ENCODE measurements at places on chromosomes 16 and 17.
A peak's percentile ranks its signal among the peaks of the same experiment; 100 is the strongest.

DNA sequence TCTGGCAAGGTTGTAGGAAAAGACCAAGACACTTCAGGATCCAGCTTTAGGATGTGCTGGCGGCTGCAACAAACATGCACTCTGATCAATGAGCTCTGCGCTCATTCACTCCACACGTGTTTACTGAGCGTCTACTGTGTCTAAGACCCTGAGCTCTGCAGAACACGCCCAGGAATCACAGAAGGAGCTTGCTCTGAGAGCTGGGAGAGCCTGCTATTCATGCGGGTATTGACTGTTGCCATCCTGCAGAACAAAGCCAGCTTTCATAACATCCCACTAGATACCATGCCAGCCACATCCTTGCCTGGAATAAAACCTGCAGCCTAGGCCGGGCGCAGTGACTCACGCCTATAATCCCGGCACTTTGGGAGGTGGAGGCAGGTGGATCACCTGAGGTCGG lies 44.1 kb downstream of the NXN start:
- no peak for DNase-seq

- peak; percentile 60 for DNase-seq
These were observed at the start of gene CIITA for GRCh38 chr16:10876799-10877341. Gene CIITA (plus strand): TSS chr16:10877202. CDS start chr16:10877331, 129 bp downstream.

GRCh38 chr16:48605518-48606110 lies 4.4 kb downstream of the N4BP1 start:
- DNase-seq: no peak

DNA sequence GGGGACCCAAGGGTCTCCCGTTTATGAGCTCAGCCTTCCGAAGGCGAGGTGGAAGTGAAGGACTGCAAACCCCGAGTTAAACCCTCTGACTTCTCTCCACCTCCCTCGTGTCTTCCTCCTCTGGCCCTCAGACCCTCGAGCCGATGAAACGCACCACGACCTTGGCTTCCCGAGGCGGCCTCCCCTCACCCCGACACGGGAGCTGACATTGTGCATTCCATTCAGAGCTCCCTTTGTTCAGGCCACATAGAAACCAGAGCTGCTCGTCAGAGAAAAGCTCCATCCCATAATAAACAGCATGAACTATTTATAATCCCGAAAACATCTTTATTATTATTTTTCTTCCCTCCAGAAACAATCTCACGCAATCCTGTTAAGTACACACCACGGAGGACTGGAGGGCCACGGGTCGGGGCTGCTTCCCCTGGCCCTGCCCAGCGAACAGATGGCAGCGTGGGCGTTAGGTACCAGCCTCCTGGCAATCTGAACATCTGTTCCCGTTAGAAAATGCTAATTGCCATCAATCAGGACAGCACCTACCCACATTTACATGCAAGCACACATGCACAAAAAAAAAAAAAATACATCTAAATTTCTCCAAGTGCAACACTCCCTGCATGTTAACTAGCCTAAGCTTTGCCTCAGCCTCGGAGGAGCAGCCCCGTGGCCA lies 145.7 kb downstream of the RBFOX3 start:
- no peak for DNase-seq

DNA sequence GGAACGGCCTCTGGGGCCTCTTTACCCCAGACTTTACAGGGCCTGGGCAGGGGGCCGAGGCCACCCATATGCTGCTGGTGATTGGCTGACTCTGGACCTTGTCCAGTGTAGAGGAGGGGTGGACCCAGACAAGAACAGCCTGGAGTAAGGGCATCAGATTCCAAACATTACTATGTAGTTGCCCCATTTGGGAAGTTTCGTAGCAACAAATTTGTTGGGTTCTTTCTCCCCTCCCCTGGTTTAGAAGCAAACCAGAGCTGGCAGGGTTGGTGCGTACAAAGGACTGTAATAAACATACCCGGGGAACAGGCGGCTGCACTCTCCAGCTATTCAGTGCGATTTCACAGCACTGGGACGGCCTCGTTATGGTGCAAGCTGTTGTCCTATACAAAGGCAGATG lies 145.5 kb downstream of the NTN1 start:
- no peak for DNase-seq

- DNase-seq: no peak
These were observed 23.4 kb upstream of the MPRIP start for GRCh38 chr17:17018612-17019429.

GRCh38 chr17:75110234-75110937 lies 617 bp downstream of the ARMC7 start:
- DNase-seq: no peak

DNA sequence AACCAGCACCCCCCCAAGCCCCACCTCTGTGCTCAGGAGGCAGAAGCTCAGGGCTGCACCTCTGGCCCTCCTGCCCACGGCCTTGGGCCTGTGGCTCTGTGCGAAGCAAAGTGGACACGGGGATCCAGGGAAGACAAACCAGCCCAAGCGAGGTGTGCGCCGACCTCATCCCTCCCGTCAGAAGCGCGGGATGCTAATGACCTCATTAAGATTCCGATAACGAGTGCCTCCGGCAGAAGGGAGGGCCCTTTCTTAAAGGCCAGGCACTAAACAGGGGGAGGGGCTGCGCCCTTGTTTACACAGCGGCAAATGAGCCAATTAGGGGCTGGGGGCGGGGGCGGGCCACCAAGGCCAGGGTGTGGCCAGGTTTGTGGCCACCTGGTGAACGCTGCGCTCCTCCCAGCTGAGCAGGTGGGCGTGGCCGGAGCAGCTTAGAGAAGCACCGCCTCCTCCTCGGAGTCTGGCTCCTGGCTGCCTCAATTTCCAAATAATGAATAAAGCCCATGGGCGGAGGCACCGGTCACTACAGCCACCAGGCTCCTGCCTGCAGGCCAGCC lies 3.2 kb downstream of the CBX4 start:
- no peak for DNase-seq

- no peak for DNase-seq
These were observed 49.6 kb upstream of the ENPP7 start for GRCh38 chr17:79681101-79681621.

DNA sequence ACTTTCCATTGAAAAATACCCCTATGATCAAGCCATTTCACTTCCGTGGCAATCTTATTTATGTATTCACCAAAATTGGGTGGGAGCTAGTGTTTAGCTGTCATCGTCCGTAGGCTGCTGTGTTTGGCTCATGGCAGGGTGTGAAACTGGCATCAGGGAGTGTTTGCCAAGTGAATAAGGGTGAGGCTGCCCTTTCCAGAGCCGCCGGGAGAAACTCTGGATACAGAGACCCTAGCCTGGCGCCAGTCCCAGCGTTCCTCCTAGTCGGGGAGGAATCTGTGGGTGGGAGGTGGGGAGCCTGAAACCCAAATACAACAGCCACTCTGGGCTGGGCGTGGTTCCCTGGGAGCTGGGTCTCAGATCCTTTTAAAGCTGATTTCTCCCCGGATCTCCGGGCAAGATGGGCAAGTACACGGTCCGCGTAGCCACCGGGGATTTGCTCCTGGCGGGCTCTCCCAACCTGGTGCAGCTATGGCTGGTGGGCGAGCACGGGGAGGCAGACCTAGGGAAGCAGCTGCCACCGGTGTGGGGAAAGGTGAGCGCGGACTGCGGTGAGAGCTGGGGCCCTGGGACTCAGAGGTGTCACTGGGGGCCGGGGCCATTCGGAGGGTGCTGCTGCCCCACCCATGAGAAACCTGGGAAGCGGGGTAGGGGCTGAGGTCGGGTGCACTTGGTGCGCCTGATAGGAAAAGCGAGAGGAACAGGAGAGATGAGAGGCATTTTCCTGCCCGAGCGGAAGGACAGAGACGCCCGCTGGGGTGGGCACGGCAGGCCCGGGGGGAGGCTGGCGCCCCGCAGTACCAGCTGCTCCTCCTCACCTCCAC lies 62.1 kb upstream of the TEKT1 start:
- no peak for DNase-seq
